ENCODE measurements at places on chromosomes 4 and X. TPM values are rescaled to one million over a fixed set of nuclear protein-coding genes. Genes with fewer than 3 reads are reported as not detected.

GRCh38 chrX:41984628-41985027 is 61.3 kb upstream of the CASK start:
- peak; percentile 6 for DNase-seq

DNA sequence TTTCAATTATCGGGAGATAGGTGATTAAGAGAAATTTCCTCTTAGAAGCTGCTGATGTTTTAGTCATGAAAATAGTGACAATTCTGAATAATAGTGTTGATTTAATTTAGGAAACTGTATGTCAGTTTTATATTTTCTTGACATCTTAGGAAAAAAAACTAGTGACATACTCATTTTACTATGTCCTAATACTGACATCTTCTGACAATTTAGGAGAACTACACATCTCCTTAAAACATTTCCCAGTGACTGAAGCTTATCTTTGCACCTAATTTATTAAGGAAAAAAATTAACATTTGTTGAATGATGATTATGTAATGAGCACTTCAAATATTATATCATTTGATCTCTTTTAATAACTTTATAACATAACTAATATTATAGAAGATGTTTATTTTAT is 42.0 kb upstream of the RBMXL3 start:
- no peak for DNase-seq

DNA sequence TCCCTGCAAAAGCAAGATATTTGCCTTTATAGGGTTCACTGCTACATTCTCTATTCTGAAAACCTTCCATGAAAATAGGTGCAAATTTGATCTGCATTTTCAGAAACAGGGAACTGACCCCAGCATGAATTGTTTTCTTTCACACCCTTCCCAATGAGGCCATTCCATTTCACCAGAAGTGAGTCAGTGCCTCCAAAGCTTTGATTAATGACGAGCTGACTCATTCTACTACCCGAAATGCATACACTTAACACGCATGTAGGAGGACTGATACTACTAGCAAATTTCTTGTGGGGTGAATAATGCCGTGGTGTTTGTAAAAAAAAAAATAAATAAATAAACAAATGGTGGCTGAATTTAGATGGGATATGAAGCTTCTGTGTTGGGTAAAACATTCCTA is 146.9 kb upstream of the FGF13 start:
- DNase-seq, result peak; percentile 3

DNA sequence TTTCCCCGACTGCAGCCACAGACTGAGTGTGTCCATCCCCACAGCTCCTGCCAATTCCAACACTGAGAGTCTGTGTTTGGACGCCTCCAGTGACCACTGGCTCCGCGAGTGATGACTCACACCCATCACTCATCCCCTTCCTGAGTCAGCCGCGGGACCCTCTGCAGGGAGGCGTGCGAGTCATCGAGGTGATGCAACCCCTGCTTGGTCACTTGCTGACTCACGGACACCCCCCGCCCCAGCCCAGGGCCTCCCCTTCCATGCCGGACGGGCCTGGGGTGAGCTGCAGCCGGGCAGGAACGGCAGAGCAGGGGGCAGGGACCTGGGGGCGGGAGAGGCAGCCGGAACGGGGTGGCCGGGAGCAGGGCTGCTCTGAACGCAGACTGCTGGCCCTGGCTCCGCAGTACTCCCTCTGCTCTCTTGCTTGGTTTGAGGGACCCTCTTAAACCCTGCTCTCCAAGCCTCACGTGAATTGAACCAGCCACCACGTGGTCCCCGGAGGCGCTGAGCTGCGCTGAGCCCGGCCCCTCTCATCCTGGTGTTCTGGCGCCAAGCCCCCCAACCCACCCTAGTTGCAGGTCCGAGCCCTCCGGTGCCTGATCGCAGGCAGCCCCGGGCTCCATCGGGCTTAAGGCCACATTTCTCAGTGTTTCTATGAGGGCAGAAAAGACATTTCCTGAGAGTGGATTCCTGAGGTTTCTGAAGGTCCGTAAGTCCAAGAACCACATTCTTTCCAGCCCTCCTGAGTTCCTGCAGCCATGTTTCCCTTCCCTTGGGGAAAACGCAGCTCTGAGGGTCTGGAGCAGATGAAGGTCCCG is 32.4 kb downstream of the FGFRL1 start:
- DNase-seq, result peak; percentile 72

GRCh38 chrX:2846992-2847391 is 18.3 kb downstream of the GYG2 start:
- no peak for DNase-seq

DNA sequence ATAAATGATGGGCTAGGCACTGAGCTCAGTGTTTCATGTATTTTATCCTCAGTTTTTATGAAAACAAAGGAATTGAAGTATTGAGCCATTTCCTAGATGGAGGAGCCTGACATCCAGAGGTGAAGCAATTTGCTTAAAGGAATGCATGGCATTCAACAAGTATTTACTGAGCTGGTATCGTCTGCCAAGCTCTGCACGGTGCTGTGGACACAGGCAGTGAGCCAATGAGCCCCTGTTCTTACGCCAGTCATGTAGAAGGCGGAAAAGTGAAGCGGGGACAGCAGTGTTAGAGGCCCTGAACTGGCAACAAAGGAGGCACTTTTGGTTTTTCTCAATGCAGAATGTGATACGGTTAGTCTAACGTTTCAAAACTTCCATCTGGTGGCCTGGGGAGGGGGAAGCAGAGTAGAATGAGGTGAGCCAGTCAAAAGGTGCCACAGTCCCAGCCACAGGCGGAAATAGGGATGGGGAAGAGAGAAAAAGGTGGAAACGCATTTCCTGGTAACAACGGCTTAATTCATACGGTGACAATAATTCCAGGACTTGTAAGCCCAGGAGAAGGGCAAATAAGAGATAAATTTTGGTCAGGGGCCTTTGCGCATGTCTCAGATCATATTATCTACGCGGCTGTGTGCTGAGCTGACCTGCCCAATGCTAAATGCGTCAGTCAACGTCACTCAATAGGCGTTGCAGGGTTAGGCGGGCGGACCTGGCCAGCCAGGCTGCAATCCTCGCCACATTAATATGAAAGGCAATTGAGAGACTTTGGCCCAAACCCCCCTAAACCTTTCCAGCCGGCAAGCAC is 133.9 kb downstream of the AFAP1 start:
- no peak for DNase-seq

DNA sequence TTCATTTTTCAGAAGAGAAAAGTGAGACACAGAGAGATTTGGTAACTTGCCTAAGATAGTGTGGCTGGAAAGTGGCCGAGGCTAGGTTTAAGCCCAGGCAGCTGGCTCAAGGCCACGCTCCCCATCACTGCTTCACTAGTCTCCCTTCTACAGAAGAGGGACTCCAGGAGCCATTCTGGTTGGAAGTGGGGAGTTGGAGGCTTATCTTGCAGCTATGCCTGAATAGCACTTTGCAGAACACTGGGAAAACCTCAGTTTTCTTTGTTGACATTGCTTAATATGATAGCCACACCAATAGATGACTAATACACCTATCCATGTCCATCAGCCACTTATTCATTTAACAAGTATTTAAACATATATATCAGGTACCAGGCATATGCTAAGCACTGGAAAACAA is 18.5 kb downstream of the LRRC66 start:
- no peak for DNase-seq

DNA sequence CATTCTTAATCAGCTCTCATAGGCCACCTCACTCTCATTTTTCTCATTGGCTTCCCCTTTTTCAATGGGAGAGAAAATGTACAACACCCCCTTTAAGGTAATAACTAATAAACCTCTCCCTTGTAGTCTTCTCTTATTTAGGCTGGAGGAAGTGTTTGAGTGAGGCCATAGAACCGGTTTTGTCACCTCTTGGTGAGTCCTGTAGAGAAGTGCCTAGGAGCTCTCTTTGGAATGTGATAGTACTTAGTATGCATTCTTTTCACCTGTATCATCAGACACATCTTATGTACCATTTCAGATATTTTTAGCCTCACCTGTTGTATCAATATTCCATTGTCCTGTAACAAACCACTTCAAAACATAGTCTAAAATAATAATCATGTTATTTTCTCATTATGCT is 3.5 kb upstream of the TAB3 start:
- DNase-seq, result no peak

DNA sequence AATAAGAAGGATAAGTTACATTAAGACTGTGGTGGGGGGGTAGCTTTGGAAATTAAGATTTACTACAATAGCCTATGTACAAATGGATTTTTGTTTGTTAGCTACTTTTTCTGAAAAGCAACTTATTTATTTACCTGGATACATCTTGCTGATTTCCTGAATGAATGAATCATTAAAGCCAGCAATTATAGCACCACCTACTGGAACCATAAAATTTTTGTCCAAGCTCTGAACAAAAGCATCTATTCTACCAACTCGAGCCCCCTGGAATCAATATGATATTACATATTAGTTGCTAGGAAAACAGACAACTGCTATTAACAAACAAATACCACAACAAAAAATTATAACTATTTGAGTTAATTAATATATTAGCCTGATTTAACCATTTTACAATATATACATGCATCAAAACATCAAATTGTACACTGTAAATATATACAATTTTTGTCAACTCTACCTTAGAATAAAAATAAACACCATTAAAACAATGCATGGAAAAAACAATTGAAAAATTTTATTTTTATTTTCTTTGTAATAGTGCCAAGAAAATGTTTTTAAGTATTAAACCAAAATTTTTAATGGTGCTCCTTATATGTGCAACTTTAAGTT is 15.3 kb downstream of the SEPSECS start:
- DNase-seq, result no peak

- DNase-seq, result no peak
Measured at GRCh38 chr4:175419236-175419718, 392.8 kb downstream of the GPM6A start.

DNA sequence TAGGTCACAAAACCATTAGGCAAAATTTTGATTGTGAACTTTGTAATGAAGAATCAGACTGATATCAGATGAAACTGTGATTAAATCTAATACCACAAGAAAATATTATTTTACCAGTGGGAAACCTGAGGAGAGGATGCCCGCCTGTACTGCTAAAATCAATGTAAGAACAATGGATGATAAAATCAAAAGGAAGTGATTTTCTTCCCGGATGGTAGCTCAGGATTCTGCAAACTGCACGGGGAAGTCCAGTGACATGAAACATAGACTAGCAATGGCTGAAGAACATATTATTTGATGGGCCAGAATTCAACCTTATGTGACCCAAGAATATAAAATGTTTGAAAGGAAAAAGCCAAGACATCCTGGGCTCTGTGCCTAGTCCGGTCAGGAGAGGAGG is 974.9 kb downstream of the PCDH18 start:
- no peak for DNase-seq

DNA sequence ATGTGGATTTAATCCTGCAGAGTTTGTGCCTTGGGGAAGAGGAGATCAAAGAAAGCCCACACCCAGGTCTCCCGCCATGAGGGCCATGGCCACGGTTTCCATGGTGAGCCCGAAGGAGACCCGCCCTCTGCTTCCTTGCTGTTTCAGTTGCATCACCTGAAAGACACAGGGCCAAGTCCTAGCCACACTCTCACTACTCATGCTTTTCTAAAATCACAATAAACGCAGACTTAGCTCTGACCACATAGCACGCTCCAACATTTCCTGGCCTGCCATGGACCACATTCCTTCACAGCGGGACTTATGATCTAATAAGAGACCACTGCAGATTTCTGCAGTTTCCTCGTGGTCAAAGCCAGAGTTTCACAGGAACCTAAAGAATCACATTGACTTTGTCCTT is 426.0 kb upstream of the NR3C2 start:
- DNase-seq, result no peak

DNA sequence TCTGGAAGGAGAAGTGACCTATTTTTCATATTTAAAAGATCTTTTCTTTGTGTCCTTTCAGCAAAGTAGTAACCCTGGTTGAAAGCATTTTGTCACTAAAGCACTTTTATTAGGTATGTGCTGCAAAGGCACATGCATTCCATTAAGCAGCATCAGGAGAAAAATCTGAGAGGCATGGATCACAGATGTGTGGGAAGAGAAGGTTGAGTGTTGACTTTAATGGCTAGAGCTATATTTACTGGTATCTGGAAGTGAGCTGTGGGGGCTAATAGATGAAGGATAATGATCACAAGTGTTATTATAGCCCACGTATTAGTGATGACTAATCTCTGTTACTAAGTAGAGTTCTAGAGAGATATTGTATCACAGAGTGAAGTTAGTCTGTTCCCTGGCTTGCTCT is 1520.7 kb downstream of the ARAP2 start:
- no peak for DNase-seq

DNA sequence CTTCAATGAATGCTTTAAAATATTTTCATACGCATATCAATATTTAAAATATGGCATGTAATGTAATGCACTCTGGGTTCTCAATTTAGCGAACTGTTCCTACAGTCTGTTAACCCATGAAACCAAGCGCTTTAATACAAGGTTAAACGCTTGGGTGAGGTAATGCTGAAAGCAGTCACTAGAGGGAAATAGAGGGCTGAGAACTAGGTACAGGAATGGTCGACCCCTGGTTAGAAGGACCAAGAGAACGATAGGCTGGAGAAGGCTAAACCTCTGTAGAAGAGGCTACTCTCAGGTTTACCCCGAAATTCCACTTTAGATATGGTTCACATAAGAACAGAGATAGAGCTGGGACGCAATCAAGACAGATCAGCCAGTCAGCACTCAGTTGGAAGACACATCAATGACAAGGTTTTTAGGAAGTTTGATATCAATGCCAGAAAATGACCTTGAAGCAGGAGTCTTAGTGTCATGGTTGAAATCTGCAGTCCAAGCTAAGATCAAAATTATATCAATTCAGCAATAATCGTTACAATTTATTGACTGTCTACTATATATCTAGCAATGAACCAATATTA is 26.9 kb downstream of the ARSJ start:
- peak; percentile 30 for DNase-seq

DNA sequence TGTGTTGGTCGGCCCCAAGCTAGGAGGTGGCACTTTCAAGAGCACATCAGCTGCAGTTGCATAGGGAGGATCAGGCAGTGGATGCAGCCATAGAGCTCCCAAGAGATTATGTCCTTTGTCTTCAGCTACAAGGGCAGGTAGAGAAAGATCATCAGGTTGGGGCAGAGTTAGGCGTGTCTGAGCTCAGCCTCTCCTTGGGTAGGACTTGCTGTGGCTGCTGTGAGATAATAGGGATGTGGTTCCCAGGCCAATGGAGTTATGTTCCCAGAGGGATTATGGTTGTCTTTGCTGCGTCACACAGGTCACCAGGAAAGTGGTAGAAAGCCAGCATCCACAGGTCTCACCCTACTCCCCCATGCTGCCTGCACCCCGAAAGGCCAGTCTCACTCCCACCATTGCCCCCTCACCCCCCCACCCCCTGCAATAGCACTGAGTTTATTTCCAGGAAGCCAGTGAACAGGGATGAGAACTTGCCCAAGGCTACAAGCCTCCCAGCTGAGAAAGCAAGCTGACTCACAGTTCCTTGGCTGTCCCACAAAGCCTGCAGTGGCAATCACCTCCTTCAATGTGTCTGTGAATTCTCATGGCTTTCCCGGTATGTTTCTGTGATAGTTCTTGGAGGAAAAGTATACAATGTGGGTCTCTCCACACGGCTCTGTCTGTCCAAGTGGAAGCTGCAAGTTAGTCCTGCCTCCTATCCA is 148.4 kb downstream of the STPG2 start:
- DNase-seq, result no peak

TBC1D9 gene
- total RNA-seq, result 0.07 TPM

SRPX gene
- not detected for total RNA-seq

POU4F2 gene
- total RNA-seq, result not detected

HSFX4 gene
- total RNA-seq, result not detected

PABPC1L2B gene
- not detected for total RNA-seq

RIPPLY1 gene
- total RNA-seq, result not detected

CASK gene
- total RNA-seq, result 15.0 TPM

VCX gene
- total RNA-seq, result not detected
